ENCODE measurements at places on chromosomes 2 and 18.

DNA sequence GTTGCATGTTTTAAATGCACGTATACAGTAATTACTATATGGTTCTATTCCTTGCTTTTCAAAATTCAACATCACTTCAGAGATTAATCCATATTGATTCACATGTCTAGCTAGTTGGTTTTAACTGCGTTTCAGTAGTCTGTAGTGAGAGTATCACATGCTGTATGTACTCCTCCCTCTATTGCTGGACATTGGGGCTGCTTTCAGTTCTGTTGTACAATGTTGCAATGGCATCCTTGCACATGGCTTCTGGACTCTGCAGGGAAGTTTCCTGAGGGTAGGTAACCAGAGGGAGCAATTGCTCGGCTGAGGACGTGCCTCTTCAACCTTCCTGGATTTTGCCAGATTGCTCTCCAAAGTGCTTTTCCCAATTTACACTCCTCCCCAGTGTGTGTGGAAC is 10.7 kb upstream of the HPCAL1 start:
- DNase-seq = no peak

DNA sequence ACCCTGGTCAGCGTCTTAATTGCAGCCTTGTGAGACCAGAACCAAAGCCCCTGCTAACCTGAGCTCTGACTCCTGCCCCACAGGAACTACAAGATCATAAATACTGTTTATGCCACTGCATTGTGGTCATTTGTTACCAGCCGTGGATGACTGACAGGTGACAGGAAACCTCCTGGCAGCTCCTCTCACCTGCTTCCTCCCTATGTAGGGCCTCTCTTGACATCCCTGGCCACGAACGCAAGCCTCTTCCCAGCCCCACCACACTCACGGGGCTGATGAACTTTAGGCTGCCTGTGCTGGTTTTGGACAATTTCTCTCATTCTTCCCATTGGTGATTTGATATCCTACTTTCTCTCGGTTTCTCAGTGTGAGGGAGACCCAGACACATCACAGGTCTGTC is 357.2 kb upstream of the MYT1L start:
- DNase-seq = no peak

GRCh38 chr2:231648579-231649174 is 56.0 kb downstream of the TEX44 start:
- DNase-seq = peak; percentile 43

GRCh38 chr2:109417701-109418335 is 195.9 kb downstream of the SEPTIN10 start:
- DNase-seq = no peak

DNA sequence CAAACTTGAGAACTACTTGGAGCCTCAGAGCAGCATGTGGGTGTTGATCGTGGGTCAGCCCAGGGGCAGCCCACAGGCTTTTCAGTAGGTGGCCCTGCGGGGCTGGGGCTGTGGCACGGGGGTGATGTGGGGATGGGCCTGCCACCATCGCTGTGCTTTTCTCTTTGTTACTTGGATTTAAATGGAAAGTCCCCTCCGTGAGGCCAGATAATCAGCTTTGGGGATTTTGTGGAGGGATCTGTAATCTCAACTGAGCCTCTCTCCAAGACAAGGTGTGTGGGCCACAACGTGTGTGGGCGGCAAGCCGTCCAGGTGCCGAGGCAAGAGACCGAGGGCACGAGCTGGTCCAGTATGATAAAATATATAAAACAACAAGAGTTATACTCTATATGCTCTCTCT is 16.7 kb downstream of the COLEC11 start:
- no peak for DNase-seq

DNA sequence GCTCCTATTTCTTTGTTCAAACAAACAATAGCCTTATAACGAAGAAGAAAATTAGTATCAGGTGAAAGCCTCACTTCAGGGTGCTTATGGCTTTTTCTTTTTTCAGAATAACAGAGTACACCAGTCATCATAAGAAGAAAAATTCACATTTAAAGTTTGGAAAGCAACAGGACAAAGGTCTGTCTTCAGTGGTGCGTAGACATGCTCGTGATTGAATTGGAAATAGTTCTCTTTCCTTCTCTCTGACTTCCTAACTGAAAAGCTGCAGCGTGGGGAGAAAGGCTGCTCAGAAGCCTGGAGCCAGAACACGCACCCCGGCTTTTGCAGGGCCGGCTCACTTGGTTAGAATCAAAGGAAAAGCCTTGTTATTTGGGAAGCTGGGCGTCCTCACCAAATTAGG is 127.6 kb upstream of the ZNF516 start:
- DNase-seq = no peak

DNA sequence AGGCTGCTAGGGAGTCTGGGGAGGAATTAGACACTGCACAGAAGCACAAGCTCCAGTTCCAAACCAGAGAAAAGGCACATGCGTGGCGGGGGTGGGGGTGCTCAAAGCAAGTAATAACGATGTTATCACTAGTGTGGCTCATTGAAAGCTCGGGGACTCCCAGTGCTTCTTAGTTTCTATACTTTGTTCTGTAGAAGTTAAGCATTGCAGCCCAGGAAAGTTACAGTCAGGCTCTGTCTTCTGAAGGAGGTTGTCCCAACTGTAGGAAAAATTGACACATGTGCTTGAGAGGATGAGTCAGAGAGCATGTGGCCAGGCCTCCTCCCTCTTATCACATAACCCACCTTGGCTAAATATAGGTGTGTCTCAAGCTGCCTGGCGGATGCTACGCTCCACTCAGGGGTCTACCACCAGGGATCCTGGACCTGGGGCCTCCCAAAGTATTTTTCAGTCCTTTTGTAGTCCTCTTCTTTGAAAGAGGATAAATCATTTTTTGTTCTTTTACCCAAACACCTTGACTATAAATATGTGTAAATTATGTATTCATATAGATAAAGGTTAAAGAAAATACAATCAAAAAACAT is 3.8 kb downstream of the GALNT5 start:
- DNase-seq = peak; percentile 95

- DNase-seq = no peak
These were observed 53.3 kb upstream of the TUBA3E start for GRCh38 chr2:130251535-130251872.

DNA sequence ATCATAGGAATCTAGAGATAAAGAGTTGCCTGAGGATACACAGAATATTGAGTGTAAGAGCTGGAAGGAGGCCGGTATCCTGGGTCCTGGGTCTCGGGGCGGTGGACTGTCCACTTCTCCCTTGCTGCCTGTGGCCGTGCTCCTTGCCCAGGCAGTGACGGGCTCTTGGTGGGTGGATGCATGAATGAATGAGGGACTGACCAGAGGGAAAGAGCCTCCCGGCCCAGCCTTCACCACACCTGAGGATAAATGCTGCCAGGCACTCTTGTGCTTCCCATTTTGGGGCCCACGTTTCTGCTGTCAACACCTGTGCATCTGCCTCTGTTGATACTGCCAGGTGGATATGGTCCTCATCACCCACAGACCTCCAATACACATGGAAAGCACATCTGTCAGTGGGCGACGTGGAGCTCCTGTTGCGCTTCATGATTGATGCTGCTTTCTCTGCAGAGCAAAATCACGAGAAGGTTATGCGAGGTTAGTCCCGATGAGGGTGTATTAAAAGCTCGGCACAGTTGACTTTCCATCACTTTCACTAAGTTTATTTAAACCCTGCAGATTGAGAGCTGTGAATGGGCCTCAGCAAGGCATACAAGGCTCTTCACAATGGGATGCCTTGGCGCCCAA is 211.4 kb downstream of the LDLRAD4 start:
- no peak for DNase-seq

DNA sequence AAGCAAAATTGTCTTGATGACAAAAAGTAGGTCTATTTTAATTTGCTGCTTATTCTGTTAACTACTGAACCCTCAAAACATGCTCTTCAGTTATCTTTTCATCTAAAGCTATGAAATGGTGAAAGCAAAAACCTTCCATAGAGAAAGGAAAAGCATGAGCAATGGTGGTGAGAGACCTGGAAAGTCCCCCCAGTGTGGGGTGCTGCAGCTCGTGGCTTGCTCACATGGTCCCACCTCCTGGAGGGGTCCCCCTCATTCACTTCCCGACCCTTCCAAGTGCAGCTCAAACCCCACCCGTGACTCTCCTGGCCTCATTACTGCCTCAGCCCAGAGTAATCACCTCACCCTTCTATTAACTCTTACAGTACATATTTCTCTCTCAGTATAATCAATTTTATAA is 301.8 kb upstream of the HNRNPA3 start:
- no peak for DNase-seq

DNA sequence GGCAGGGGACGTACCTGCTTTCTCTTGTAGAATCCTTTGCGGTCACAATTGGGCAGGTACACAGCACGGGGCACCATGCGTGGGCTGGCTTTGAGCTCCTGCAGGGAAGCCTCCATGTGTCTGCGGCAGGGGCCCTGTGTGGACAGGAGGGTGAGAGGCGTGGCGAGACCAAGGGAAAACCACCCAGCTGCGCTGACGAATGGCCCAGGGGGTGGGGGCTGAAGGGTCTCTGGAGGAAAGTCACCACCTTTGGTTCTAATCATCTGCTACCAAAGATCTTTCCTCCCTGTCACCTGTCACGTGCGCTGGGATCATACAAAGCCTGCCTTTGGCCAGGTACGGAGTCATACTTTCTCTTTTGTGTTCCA is 17.3 kb downstream of the IGFBP5 start:
- no peak for DNase-seq

GRCh38 chr2:231190531-231191197 is 7.8 kb upstream of the ARMC9 start:
- peak; percentile 21 for DNase-seq

GRCh38 chr2:176202491-176202890 is 14.0 kb downstream of the HOXD1 start:
- DNase-seq = no peak

GRCh38 chr2:236215196-236215595 is 47.0 kb upstream of the GBX2 start:
- peak; percentile 51 for DNase-seq

DNA sequence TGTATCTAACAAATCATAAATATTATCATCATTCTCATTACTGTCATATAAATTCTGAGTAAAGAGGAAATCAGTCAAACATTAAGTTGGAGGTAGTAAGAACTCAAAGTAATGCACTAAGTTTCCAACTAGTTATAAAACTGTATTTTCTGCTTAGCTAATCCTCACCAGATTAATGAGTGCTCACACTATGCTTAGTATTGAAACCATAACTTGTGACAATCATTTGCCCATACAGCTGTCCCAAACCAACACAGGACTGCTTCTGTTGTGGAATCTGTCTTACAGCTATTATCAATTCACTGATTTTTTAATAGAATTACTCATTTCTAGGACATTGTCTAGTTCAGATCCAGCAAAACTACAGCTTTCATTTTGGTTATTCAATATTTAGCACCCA is 41.5 kb upstream of the TANK start:
- no peak for DNase-seq

- no peak for DNase-seq
These were observed 195.7 kb upstream of the GALNT5 start for GRCh38 chr2:157061799-157062198.

DNA sequence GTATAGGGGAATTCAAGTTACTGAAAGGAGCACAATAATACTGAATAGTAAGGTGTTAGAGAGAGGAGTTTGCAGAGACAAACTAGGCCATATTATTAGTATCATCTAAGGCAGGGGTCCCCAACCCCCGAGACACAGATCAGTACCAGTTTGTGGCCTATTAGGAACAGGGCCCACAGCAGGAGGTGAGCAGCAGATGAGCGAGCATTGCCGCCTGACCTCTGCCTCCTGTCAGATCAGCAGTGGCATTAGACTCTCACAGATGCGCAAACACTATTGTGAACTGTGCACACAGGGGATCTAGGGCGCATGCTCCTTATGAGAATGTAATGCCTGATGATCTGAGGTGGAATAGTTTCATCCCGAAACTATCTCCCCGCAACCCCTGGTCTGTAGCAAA is 41.8 kb upstream of the TMEM200C start:
- no peak for DNase-seq
